ENCODE measurements at places on chromosomes 11 and 22. TPM values are rescaled to one million over a fixed set of nuclear protein-coding genes. Genes with fewer than 3 reads are reported as not detected.

KCNK4 gene
- total RNA-seq: 0.23 TPM

TPBGL gene
- 0.18 TPM for total RNA-seq

CRYBB2 gene
- total RNA-seq: not detected

VPREB3 gene
- total RNA-seq: not detected

VSIG2 gene
- 0.32 TPM for total RNA-seq

FOLH1 gene
- not detected for total RNA-seq

AQP11 gene
- 0.47 TPM for total RNA-seq

MAPK8IP2 gene
- 0.11 TPM for total RNA-seq

SLC15A3 gene
- 3.9 TPM for total RNA-seq

IGSF9B gene
- total RNA-seq: 136 TPM

ZBTB16 gene
- 9.5 TPM for total RNA-seq

TNNI2 gene
- total RNA-seq: 0.92 TPM

SERPIND1 gene
- total RNA-seq: not detected

OR8A1 gene
- total RNA-seq: not detected

- DNase-seq: no peak
Measured at GRCh38 chr11:102289592-102289991, 27.7 kb upstream of the BIRC3 start.

DNA sequence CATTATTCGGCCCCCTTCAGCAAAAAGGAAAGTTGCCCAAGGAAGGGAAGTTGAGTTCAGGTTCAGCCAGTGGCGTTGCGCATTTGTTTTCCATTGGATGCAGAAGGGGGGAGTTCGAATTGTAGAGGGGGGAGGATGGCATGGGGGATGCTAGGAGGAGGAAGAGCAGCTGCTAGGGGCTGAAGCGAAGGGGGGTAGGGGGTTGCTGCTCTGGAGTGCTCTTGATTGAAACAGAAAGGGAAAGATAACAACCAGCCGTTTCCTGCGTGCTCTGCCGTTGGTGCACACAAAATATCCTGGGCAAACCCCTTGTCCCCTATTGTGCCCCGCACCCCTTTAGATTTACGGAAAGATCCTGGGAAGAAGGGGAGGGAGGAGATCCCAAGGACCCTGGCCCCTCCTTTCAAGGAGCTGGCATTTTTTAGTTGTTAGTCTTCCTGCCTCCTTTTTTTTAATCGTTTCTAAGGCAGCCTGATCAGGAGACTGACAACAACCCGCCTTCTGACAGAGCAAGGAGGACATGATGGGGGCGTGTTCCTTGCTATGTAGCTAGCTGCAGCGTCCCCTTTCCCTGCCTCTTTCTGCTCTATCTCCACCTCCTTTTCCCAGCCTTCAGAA, 2.1 kb downstream of the KMT2A start:
- peak; percentile 67 for DNase-seq

- DNase-seq: no peak
Measured at GRCh38 chr11:74780248-74781005, 31.8 kb downstream of the RNF169 start.

GRCh38 chr11:9574622-9575259, 1.3 kb downstream of the WEE1 start:
- peak; percentile 37 for DNase-seq

GRCh38 chr22:28425211-28425610, 254.4 kb downstream of the TTC28 start:
- DNase-seq: no peak

GRCh38 chr11:128291007-128291406, 296.4 kb downstream of the ETS1 start:
- DNase-seq: peak; percentile 35

DNA sequence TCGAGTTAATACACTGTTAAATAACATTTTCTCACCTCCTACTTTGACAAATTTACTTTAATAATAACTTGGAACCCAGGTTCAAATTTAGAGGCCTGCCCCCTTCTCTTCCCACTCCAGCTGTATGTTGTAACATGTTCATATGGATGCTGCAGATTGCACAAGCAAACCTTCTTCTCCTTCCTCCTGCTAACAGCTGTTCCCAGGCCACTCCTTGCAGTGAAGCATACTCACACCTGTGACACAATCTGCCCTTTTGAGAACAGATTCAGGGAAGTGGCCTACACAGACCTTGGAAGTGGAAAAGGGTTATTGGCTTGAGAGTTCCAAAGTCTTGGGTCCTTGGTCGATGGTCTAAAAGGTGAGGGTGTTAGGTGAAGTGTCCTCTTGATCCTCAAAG, 131.9 kb downstream of the TEAD1 start:
- DNase-seq: no peak

GRCh38 chr22:44394246-44395117, 81.7 kb upstream of the SHISAL1 start:
- DNase-seq: no peak

- no peak for DNase-seq
Measured at GRCh38 chr11:3220521-3221407, 2.2 kb upstream of the MRGPRG start.

DNA sequence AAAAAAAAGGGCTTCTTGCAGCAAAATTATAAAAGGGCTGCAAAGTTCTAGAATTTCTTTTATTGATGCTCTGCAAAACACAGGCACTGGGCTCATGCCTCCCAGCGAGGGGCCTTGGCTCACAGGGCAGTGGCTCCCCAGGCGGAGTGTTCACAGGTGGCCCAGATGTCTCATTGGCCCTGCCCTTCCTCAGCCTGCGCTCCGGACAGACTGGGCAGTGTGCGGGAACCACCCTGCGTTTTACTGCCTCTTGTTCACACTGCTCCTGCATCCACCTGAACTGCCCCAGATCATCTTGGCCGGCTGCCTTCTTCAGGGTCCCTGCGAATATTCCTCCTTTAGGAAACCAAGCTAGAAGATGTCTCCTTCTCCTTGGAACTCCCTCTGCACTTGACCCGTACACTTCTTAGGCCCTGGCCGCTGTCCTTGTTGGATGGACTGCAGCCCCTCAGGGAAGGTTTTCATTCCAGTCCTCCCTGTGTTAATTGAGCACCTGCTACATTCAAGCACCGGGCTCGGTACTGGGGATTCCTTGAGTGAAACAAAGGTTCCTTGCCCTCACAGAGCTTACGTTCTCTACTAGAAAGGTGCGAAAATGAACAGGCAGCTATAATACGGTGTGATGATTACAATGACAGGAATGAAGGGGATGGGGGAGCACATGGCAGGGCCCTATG, 4.5 kb downstream of the TUBA8 start:
- no peak for DNase-seq

GRCh38 chr22:38317995-38318715, 922 bp upstream of the CSNK1E start:
- DNase-seq: no peak

DNA sequence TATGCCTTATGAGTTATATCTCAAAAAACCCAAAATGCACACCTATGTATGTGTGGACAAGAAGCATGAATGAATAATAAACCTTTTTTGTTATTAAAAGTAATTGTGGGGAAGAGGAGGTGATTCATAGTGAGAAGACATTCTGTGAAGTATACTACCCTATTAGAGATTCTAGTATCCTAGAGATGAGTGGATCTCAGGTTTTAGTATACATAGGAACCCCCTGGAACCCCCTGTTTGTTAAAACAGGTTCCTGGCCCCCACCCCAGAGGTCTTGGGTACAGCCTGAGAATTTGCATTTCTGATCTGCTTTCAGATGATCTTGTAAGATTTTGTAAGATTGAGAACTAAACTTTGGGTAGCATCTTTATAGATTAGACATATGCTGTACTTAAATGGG, 17.5 kb downstream of the NUCB2 start:
- DNase-seq: peak; percentile 40

- no peak for DNase-seq
Measured at GRCh38 chr11:62689421-62690183, at the start of gene LRRN4CL. LRRN4CL (minus strand) TSS chr11:62689530; CDS start chr11:62688508, 1,022 bp downstream.

DNA sequence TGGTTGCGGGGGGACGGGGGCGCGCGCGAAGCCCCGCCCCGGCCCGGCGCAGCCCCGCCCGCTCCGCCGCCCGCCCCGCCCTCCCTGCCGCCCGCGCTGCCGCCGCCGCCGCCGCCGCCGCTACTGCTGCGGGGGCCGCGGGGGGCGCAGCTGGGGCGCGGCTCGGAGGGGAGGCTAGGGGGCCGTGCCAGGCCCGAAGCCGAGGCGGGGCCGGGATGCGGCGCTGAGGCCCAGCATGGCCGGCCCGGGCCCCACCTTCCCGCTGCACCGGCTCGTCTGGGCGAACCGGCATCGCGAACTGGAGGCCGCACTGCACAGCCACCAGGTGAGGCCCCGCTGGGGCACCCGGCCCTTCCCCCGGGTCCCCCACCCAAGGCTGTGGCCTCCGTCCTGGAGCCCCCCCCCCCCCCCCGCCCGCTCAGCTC, at the start of gene ANKRD13D:
Gene ANKRD13D, plus strand, starts transcription at position 78 of the 425 bp plus-strand sequence. Its CDS starts 158 bp downstream, at position 236.
- DNase-seq: no peak

DNA sequence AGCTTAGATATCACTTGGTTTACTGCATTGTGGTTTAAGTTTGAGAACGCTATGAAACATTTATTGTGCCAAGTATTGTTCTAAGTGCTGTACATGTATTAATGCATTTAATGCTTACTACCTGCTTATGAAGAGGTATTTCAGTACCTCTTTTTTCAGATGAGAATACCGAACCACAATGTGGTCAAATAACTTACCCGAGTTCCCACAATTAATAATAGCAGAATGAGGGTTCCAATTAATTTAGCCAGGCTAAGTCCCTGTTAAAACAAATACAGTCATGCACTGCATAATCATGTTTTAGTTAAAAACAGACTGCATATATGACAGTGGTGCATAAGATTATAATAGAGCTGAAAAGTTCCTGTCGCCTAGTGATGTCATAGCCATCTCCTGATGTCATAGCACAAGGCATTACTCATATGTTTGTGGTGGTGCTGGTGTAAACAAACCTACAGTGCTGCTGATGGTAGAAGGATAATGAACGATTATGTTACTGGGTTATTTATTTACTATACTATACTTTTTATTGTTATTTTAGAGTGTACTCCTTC, 4.3 kb downstream of the ZC3H12C start:
- DNase-seq: no peak

DNA sequence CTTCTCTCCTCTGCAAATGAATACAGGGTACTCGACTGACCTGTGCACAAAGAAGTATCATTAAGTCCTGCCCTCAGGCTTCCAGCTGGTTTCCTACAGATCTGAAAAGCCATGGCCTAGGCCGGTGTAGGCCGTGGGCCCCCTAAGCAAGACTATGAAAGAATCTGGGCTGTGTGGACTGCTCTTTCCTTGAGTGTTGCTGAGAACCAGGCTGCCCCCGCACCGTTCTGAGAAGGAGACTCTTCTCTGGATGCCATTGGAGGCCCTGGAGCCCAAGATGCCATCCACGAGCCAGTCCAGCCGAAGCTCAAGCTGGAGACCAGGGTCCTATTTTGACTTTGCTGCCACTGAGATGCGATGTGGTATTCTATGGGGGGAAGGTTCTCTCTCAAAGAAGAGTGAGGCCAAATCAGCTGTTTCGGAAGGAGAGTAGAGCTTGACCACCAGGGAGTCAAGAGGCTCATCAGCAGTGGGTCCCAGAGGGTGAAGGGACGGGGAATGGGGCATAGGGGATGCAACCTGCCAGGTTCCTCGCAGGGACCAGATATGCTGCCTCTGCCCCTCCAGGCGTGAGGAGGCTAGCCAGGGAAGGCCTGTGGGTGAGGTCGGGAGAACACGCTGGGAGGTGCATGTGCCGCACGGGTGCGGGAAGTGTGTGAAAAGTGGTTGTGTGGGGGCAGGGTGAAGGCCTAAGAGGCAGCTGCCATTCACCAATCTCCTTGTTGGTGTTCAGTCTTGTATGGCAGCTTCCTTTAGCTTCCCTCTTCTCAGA, 96.4 kb upstream of the B3GAT1 start:
- no peak for DNase-seq

DNA sequence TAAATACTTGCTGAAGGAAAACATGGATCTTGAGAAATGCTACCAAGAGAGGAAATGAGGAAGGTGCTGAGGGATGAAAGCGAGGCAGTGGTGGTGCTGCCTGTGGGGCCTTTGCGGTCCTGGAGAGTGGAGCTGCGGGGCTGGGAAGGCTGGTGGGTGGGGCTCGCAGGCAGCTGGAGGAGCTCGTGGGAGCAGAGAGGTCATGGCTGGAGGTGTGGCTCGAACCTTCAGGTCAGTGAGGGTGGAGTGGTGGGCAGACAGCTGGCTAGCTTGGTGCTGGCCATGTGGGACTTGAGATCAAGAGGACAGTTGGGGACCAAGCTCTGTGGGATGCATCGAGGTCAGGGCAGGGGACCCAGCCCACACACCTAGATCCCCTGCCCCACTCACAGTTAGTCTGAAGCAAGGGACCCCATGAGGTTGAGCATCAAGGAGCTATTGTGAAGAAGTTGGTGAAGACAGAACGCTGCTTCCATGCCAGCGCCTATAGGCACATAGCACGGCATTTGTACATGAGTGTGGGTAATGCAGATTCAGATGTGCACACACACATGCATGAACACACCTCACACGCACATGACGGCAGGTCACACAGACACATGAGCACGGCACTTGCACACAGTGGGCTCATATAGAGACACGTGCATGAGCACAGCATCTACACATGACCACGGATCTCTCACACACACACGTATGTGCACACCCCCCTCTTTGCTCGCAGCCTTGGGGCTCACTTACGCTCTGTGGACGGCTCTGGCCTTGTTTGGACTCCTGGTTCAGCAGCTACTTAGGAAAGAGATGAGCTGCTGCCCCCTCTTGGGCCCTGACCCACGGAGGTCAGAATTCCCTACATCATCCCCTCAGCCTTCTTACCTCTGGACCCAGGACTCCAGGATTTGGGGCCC, 30.4 kb downstream of the SHANK3 start:
- DNase-seq: no peak

DNA sequence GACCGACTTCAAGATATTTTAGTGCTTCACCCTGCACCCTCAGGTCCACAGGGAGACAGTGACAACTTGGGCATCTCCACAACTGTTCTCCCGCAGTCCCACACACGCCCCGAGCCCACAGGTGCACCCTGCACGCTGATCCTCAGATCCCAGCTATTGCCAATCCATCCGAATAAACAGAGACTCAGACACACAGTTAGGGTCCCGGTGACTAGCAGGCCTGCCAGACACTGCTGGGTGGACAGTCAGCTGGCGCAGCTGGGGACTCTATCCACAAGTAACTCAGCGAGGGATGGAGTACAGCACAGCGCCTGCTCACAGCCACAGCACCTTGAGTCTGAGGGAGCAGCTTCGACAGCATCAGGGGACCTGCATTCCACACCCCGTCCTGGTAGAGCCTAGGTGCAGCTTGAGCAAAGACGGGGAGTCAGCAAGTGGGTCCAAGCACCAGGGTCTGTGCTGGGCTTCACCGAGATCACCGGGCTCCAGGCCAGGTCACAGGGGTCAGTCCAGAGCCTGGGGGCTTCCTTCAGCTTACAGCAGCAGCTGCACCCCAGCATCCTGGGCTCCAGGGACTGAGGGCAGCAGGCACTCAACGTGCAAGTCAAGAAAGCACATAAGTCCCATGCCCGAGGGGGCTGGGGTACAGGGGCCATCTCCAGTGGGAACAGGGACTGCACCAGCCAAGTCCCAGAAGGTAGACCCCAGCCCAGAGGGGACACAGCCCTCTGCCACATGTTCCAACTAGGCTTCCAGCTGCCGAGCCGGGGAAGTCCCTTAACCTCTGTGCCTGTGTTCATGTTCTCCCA, 7.6 kb downstream of the RPL3 start:
- DNase-seq: peak; percentile 46

- DNase-seq: no peak
Measured at GRCh38 chr11:18065572-18065971, 19.5 kb upstream of the TPH1 start.
